Natural killer cell treated with Interleukin-12 subunit alpha and Interleukin-12 subunit beta and Interleukin-15 and Interleukin-18, amount 100 ng/mL, for 72 hours (primary cell): ENCODE measurements at places on chromosomes 3 and 15.
A peak's percentile ranks its signal among the peaks of the same experiment; 100 is the strongest.

GRCh38 chr3:141414800-141415462 is 46.6 kb downstream of the ZBTB38 start:
- no peak for DNase-seq
- no peaks in the 10 kb centered on the region for H3K27me3 ChIP-seq
- H3K36me3 ChIP-seq = peaks cover 14% of the 10 kb centered on the region
- peaks cover 57% of the 10 kb centered on the region for H3K4me1 ChIP-seq
- H3K27ac ChIP-seq = peak overlapping the region; percentile 96

DNA sequence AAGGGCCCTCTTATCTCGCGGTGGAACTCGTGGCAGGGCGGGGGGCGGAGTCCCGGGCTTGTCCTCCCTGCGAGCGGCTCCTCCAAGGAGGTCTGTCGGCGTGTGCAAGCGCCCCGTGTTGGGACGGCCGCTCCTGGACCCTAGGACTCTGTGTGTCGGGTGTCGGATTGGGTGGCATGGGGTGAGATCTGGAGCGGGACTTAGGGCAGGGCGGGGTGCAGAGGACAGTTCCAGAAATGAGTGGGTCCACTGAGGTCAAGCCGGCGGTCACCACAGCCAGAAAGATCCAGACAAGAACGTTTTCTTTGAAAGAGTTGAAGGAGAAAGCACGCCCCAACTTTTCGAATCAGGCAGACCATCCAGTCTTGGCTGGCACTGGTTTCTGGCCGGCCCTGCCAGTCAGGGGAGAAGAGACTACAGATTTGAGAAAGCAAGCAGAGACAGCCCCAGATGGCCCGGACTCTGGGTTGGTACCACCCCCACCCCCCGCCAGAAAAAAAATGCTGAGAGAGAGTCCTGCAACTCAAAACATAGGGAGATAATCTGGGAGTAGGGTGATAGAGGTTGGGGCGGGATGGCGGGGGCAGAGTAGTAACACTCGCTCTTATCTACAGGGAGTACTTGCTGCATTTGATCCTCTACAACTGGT is 784 bp upstream of the CISH start:
- H3K27ac ChIP-seq = peak overlapping the region; percentile 99
- no peak for DNase-seq
- peaks cover 65% of the 10 kb centered on the region for H3K4me1 ChIP-seq
- peaks cover 20% of the 10 kb centered on the region for H3K36me3 ChIP-seq
- H3K4me3 ChIP-seq = peak overlapping the region; percentile 91

GRCh38 chr3:194034346-194035336 is 101.3 kb upstream of the HES1 start:
- H3K4me1 ChIP-seq = no peaks in the 10 kb centered on the region
- no peak for DNase-seq
- H3K27ac ChIP-seq = no peak overlapping the region
- no peaks in the 10 kb centered on the region for H3K36me3 ChIP-seq
- H3K4me3 ChIP-seq = no peak overlapping the region

DNA sequence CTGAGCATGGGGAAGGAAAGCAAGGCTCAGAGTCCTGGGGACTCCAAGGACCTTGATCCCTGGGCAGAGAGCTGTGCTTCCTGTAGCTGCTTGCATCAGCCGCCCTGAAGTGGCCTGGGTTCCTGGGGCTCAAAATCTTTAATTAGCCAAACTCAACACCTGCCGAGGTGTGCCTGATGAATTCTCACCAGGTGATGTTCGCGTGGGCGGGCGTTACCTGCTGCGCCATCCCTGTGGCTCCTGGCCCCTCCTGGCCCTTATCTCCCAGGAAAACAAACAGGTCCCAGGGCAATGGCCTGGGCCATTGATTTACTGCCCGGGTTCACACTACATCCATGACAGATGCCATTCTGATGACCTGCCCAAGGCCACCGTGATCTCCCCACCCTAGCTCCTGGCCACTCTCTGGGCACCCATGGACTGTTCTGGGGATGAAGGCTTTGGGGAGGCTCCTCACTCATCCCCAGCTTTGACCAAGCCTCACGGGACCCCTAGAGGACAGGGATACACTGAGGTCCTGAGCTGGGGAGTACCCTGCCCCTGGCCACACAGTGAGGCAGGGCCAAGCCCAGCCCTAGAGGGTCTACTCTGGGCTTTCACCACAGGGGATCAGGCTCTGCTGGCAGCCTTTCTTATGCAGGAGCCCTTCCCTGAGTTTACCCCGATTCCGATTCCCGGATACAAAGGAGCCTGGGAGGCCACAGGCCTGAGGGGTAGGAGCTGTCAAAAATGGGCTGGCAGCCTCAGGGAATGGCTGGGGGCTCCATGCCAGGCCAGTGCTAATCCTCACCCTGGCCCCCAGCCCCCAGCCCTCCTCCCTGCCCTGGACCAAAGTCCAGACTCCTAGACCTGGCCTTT is 5.7 kb downstream of the SLC38A3 start:
- H3K27me3 ChIP-seq = peaks cover 4% of the 10 kb centered on the region
- no peak for DNase-seq
- H3K4me1 ChIP-seq = peaks cover 6% of the 10 kb centered on the region
- no peak overlapping the region for H3K4me3 ChIP-seq
- H3K27ac ChIP-seq = no peak overlapping the region

DNA sequence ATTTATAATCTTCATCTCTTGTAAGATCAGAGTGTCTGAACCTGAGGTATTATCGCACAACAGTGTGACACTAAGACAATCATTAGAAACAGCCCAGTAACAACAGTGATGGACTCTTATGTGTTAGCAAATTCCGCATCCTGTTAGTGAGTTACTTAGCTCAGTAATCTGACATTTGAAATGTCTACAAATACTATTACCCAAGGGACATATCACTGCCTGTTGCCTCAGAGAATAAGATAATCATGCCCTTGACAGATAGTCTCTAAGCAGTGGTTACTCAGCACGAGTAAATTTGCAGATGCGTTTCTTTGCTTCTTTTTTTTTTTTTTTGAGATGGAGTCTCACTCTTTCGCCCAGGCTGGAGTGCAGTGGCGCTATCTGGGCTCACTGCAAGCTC is 13.4 kb upstream of the RTP1 start:
- H3K4me1 ChIP-seq = no peaks in the 10 kb centered on the region
- DNase-seq = no peak
- no peaks in the 10 kb centered on the region for H3K36me3 ChIP-seq
- H3K27me3 ChIP-seq = peaks cover 33% of the 10 kb centered on the region
- H3K4me3 ChIP-seq = no peak overlapping the region
- no peak overlapping the region for H3K27ac ChIP-seq

GRCh38 chr3:123552095-123552714 is 32.6 kb downstream of the HACD2 start:
- no peaks in the 10 kb centered on the region for H3K27me3 ChIP-seq
- H3K4me1 ChIP-seq = no peaks in the 10 kb centered on the region
- DNase-seq = no peak
- H3K36me3 ChIP-seq = peaks cover 27% of the 10 kb centered on the region
- no peak overlapping the region for H3K4me3 ChIP-seq

DNA sequence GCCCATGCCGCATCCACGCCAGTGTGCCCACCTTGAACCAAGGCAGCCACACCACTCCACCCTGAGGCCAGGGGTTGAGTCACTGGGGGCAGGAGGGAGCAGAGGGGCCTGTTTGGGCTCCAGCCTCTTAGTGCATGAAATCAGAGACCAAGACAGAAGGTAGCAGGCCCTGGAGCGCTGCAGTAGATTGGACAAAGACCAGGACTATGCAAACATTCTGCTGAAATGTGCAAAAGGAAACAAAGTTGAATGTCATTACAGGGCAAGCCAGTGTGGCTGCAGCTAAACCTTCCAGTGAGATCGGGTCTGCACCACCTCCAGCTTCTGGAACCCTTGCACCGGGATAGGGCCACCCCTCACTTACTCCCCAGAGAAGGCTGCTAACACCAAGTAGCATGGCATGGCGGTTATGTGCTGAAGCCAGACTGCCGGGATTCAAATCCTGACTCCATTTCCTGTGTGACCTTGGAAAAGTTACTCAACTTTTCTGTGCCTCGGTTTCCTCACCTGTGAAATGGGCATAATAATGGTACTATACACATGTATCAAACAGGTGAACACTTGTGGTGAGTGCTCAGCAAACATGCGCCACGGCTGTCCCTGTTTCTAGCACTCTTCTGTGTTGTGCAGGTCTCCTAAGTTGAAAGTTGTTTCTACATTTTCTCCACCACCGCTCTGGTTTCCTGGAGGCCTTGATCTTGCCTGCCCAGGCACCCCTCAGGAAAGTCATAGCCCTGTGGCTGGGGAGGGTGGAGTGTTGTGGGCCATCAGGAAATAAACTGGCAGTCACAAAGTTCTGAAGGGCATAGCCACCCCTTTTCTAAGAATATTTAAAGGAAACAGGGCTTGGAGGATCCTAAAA is 25.0 kb upstream of the GP9 start:
- no peaks in the 10 kb centered on the region for H3K36me3 ChIP-seq
- no peak overlapping the region for H3K4me3 ChIP-seq
- no peak for DNase-seq
- no peaks in the 10 kb centered on the region for H3K27me3 ChIP-seq
- H3K27ac ChIP-seq = no peak overlapping the region
